ENCODE measurements at places on chromosomes 7 and 10. TPM values are rescaled to one million over a fixed set of nuclear protein-coding genes. Genes with fewer than 3 reads are reported as not detected.

GRCh38 chr7:50805447-50806125 is 22.9 kb upstream of the GRB10 start:
- DNase-seq = peak; percentile 34

- no peak for DNase-seq
These were observed 34.6 kb upstream of the PFKFB3 start for GRCh38 chr10:6168084-6168483.

The FFAR4 gene
- total RNA-seq = 0.25 TPM

DNA sequence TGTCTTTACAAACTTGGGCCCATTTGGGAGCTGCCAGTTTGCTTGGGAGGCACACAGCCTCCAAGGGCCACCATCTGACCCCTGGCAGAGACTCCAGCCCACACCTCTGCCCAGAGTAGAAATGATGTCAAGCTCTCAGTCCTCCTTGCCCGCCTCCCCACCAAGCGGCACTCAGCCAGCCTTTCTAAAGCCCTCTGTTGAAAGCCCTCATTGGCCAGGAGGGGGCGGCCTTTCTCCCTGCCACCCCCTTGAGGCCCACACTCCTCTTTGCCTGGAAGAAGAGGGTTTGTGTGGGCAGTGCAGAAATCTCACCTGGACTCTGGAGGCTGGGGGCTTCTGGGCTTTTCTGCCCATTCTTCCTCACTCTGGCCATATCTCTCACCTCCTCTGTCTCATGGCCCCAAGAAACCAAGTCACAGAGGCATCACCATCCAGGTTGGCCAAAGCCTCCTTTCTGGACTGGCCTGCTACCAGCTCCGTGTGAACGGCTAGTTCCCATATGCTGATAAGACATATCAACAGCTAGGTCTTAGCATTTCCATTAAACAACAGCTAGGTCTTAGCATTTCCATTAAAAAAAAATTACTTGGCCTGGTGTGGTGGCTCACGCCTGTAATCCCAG is 36.1 kb downstream of the UBTD1 start:
- no peak for DNase-seq

GRCh38 chr10:12103802-12104201 is 25.7 kb upstream of the SEC61A2 start:
- DNase-seq = no peak

GRCh38 chr7:138710536-138711385 is 9.6 kb upstream of the SVOPL start:
- DNase-seq = no peak

DNA sequence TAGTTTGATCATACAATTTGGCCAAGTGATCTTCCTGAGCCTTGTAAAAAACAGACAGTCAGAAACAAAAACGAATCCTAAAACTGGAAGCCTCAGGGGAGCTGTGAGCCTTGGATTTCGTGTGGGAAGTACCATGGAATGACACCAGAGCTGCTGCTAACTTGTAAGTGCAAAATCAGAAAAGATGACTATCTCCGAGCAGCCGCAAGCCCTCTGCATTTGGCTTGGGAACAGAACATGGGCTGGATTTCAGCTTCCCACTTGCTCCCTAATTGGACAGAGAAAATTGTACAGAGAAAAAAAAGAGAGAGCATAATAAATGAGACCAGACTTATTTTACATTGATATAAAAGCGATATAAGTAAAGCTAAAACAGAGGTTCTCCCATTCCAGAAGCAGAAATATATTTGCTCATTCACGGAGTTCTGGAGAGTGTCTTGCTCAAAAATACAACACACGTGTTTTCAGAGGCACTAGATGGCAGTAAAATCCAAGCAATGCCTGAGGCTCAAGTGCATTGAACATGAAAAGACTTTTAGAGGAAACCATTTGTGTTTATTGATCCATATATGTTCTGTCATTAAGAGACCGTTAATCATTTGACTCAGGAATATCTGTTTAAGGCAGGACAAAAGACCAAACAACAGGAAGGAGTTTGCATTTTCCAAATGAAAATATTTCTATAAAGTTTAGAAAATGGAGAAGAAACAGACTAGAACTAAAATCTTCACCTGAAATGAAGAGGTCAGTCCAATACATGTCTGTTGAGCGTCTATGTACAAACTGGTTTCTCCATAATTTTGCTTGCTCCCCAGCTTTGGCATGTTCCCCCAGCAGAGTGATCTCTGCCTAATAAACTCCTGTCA is 78.3 kb upstream of the SLC26A5 start:
- DNase-seq = no peak

- DNase-seq = no peak
These were observed 115.6 kb upstream of the RNF32 start for GRCh38 chr7:156524818-156525597.

GRCh38 chr7:142776206-142776844 is 5.6 kb downstream of the PRSS2 start:
- DNase-seq = peak; percentile 12

GRCh38 chr7:43057141-43057540 is 55.3 kb upstream of the HECW1 start:
- no peak for DNase-seq

DNA sequence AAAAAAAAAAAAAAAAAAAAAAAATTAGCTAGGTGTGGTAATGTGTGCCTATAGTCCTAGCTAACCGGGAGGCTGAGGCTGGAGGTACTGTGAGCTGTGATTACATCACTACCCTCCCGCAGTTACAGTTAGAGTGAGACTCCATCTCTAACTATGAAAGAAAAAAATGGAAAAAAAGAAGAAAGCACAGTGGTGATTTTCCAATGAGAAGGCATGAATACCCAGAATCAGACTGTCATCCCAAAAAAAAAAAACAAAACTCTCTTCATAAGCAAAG is 269.9 kb upstream of the MKLN1 start:
- no peak for DNase-seq

The C10orf53 gene
- not detected for total RNA-seq

DNA sequence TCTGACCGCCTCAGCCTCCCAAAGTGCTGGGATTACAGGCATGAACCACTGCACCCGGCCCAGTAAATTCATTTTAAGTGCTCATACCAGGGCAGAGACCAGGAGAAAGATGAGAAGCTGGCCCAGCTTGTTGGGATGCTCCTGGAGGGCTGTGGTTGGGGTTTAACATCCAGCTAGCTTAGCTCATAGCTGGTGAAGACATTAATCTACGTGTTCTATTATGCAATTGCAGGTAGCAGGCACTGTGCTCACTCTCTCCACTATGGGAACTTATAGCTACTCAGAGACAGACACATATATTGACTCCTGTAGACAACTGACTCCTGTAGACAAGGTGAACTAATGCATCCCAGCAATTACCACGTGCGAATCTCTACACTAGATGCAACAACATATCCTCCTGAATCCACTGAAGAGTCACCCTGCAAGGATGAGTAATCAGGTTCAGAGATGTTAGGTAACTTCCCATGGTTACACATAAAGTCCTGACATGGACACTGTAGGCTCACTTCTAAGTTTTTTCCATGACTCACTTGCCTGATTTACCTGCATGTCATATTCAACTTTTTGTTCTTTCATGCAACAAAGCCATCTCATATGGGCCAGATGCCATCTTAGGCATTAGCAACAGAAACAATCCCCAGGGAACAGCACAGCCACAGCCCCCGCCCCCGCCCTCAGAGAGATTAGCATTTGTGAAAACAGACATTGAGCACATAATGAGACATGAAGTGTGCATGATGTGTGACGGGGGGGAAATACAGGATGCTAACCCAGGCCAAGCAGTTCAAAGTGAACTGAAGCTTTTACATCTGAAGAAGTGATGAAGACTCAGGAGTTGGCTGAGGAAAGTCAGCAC is 37.2 kb downstream of the ERLIN1 start:
- DNase-seq = no peak

DNA sequence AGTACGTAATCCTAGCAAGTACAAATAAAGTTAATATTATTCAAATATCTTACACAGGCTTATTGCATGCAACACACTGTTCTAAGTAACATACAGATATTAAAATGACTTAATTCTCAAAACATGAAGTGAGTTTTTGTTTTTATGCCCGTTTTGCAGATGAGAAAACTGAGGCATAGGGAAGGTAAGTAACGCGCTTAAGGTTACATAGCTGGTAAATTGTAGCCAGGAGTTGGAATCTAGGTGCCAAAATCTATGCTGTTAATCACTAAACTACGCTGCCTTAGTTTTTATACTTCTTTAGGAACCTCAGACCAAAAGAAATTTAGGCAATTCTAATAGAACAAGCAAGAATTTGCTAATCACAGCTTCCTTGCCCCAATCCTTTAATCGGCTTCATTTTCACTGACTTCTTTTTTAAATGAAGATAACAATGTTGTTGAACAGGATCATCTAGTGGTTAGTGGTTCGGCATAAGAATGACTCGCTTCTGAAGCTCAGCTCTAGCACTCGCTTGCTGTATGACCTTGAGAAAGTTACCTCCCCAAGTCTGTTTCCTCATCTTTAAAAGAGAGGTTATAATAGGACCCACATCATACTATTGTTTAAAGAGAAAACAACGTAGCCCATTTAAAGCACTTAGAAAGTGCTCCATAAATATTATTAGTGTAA is 1.0 kb upstream of the LRRTM3 start:
- no peak for DNase-seq

The NSUN6 gene
- total RNA-seq = 12.9 TPM

The PON3 gene
- 1.5 TPM for total RNA-seq

GRCh38 chr10:46992803-46993561 is 81.8 kb downstream of the PTPN20 start:
- peak; percentile 26 for DNase-seq

DNA sequence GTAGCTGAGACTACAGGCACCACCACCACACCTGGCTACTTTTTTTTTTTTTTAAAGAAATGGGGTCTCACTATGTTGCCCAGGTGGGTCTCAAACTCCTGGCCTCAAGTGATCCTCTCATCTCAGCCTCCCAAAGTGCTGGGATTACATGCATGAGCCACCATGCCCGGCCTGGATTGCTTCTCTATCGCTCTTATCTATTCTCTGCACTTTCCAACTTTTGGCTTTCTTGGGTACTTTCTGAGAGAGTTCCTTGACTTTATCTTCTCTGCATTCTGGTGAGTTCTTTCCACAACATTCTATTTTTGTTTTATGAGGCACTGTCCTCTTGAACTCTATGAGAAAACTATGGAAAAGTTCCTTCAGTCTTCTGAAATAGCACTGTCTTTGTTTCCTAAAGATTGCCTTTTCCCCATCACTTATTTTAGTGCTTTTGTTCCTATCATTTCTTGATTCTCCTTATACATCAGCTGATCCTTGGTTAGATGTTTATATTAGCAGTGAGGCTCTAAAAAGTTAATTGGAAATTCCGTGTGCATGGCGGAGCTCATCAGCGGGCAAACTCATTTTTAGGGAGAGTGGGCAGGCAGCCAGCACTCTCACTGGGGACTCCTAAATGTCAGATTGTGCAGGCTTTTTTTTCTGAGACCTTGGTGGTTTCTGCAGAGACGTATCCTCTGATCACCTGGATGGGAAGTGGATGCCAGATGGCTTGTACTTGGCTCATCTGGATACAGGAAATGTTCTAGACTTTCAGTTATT is 43.9 kb downstream of the HIP1 start:
- DNase-seq = no peak

DNA sequence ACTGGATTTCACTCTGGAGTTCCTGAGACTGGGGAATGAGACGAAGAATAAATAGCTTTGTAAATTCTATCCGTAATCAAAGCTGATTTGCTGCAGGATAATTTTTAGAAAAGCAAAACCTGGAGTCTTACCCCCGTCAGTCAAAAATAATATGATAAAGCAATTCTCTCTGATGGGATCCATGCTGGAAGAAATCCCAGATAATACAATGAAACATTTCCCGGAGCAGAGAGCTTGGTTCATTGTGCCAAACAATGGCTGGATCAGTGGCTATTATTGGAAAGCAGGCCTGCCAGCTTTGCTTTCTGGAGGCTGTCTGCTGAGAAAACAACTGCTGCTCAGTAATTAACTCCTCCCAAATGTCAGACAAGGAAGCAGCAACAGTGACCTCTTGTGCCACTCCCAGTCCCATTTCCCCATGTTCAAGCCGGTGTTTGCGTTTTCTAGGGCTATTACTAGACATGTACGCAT is 609.4 kb upstream of the PCDH15 start:
- no peak for DNase-seq

- no peak for DNase-seq
These were observed 61.6 kb downstream of the LHPP start for GRCh38 chr10:124522933-124523871.

The DDC gene
- total RNA-seq = not detected

DNA sequence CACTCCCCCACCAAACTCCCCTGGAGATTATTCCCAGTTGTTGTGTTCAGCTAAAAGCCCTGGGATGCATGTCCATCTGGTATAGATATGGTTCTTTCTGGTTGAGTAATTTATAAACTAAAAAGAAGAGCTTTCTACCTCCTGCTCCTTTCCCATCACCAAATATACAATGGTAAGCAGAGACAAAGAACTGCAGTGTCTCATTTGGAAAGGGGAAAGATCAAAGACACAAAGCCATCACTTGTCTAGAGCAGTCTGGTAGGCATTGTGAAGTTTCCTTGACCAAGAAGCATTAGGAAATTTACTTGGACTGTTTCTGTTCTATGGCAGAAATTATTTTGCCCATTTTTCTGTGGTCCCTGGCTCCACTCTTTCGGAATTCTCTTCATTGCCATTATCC is 24.9 kb upstream of the PANK1 start:
- DNase-seq = no peak

DNA sequence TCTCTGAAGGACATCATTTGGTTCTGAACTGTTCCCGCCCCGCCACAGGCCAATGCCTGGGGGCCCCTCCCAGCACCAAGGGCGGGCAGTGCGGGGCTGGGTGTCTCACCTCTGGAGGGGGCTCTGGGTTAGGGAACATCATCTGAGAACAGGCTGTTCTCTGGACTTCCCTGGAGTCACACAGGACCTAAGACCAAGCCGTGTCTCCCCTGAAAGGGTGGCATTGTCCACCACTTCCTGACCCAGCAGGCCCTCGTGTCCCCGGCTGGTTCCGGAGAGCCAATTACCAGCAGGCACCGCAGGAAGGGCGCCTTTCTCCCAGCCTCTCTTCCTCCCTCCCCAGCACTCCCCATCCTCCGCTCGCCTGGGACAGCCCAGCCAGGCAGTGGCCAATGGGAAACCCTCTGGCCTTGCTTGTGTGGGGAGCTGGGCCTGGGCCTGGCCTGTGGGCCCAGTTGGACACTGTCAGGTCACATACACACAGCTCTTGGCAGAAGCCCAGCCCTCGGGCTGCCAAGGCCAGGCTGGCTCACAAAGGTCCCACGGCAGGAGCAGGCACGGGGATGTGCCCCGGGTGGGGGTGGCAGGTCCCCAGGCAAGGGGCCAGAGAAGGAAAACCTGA is 119.5 kb downstream of the SPDYE5 start:
- DNase-seq = peak; percentile 62

The ASB15 gene
- not detected for total RNA-seq

DNA sequence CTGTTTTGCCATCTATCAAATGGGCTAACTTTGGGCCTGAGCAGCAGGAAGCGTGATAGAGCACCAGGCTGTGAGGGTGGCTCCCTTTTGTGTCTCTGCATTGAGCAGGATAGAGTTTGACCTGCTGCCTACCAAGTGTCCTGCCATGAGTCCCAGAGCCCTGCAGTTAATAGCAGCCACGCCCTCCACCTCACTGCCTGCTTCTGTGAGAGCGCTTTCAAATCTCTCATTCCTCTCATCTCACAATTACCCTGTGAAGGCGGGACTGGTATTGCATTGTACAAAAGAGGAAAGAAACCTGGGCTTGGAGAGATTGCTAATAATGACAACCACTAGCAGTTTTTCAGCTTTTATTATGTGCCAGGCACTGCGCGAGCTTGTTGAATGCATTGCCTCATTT is 39.9 kb downstream of the UNC5B start:
- DNase-seq = peak; percentile 79

All from PC-9 (cell line).